ENCODE measurements at places on chromosomes 5 and 9. TPM values are rescaled to one million over a fixed set of nuclear protein-coding genes. Genes with fewer than 3 reads are reported as not detected.
A peak's percentile ranks its signal among the peaks of the same experiment; 100 is the strongest.

Gene SH3GL2
- not detected for total RNA-seq

Gene ZBTB34
- total RNA-seq, result 9.4 TPM

GRCh38 chr9:32968101-32969011 lies 33.1 kb downstream of the APTX start:
- DNase-seq, result peak; percentile 7

- no peak for DNase-seq
These were observed 59.6 kb upstream of the ADAMTS19 start for GRCh38 chr5:129400395-129400983.

DNA sequence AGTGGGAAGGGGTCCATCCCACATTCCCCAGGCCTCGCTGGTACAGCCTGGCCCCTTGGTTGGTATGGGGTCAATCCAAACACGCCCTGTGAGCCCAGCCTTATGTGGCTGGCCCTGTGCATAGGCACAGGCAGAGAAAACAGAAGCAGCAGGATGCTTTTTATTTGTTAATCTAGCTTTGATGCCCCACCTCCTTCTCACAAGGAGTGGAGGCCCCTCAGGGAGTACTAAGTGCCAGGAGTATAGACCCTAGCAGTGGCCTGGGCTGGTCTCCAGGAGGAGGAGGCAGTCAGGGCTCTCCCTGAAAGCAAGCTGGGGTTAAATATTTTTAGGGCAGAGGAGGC lies 14.6 kb upstream of the TCF7 start:
- no peak for DNase-seq

Gene SLC6A3
- not detected for total RNA-seq

Gene CAMK4
- 136 TPM for total RNA-seq

- no peak for DNase-seq
These were observed 59.1 kb downstream of the BOD1 start for GRCh38 chr5:173557123-173557903.

Gene GRIA1
- total RNA-seq, result not detected

GRCh38 chr5:140168371-140168770 lies 6.6 kb upstream of the CYSTM1 start:
- no peak for DNase-seq

DNA sequence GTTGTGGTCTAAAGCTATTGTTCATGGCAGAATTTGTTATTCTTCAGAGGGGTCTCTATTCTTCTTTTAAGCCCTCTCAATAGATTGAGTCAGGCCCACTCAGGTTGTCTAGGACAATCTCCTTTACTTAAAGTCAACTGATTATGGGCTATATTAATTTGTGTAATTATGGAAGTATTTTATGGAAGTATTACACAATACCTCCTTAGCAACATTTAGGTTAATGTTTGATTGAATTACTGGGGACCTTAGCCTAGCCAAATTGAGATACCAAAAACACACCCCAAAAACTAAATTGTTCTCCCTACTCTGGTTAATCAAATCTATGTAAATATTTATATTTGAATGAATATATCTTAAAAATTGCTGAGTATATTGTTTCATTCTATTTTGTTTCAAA lies 347.1 kb upstream of the GRIN3A start:
- no peak for DNase-seq

- no peak for DNase-seq
These were observed 229.9 kb downstream of the DOCK8 start for GRCh38 chr9:444528-444927.

All from naive thymus-derived CD4-positive, alpha-beta T cell (primary cell).